ENCODE measurements at places on chromosomes 2 and 18.

- no peak for DNase-seq
Observed at GRCh38 chr2:13143451-13143850, 426.7 kb downstream of the TRIB2 start.

- DNase-seq = no peak
Observed at GRCh38 chr2:11307764-11308415, 36.5 kb downstream of the ROCK2 start.

DNA sequence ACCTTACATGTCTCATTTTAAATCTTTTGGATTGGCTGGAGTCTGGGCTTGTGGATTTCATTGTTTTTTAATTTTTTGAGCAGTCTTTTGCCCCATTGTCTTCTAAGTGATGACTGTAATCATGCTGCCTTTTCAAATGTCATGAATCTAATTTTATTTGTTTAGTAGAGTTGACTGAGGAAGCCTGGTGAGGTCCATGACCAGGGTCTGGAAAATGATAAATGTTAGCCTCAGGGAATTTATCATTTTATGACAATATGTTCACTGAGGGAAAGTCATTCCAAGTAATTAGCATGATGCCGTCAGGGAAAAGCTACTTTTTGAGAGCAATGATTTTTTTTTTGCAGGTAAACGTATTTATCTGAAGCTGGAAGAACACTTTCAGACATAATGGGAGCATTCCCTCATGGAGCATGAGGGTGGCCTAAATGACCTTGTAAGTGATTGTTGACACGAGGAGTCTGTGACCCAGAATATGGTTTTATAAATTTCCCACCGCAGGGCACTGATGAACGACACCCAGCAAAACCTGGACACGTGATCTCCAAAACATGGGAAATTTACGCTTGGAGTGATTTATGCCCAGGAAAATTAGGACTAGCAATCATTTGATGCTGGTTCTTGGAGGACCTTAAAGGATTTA lies 155.3 kb upstream of the NABP1 start:
- no peak for DNase-seq

DNA sequence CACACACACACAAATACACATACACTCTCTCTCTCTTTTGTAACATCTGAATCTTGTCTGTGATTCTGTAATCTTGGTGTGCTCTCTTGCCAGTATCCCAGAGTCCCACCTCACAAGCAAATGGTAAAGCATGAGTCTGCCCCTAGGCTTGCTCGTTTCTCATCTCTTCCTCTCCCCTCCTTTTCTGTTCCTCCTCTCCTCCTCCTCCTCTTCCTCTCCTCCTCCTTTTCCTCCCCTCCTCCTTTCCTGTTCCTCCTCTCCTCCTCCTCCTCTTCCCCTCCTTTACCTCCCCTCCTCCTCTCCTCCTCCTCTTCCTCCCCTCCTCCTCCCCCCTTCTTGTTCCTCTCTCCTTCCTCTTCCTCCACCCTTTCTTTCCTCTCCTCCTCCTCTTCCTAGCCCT lies 59.0 kb downstream of the TNFRSF11A start:
- DNase-seq = no peak

- DNase-seq = no peak
Observed at GRCh38 chr2:124027182-124027581, 2.1 kb downstream of the CNTNAP5 start.

DNA sequence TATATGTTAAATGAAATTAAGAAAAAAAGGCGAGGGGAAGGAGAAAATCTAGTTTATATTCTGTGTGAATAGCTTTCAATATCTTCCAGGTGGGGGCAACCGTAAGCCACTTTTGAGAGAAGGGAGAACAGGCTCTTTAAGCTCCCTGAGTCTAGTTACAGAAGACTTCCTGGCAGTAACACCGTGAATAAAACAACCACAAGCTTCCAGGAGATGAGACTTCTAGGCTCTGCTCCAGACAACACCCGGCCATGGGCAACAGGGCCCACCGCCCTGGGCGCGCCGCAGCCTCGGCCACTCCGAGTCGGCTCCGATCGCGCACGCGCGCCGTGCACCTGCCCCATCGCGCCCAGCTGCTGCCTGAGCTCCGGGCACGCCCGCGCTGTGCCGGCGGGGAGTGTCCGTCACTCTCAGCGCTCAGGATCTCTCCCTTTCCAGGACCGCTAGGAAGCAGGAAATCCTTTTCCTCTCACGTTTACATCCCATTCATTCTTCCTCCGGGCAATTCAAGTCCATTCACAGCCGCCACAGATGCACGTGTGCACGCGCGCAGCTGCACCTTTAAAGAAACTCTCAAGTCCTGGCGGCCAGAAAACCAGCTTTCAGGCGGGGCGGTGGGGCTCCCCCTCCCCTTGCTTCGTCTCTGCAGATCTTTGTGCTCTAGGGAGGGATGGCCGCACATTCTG lies 19.4 kb upstream of the PAX3 start:
- DNase-seq = peak; percentile 51

GRCh38 chr18:6569813-6570212 lies 155.1 kb upstream of the L3MBTL4 start:
- DNase-seq = no peak

DNA sequence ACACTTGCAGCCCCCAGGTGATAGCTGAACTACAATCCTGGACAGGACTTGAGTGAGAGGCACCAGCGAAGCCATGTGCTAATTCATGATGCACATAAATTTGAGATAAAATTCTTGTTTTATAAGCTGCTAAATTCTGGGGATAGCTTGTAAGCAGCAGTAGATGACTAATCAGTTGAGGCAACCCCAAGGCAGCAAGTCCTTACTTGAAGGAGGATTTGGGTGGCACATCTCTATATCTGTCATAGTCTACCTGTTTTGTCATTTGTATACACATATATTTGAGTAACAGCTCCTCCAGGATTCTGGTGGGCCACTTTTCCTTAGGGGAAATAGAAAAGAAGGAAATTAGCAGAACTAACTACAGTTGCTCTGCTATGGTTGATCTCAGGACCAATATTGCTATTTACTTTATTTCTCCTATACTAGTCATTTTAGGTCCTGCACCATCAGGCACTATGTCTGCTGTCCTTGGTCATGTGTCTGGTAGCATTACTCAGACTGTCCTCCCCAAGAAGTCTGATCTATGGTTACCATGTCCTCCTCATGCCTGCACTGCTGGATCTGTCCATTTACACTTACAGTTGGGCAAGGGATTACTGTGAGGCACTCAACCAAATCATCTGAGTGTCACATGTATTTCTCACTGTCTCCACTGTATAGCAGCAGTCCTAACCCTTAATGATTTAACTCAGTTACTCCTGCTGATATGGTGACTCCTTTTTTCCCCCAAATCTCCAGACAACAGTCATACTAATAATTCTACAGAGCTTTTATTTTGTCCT lies 436.0 kb upstream of the CWC22 start:
- no peak for DNase-seq

Data from stimulated activated naive CD8-positive, alpha-beta T cell treated with anti-CD3 and anti-CD28 coated beads, Interleukin-15, Interleukin-2, amounts not matched to agents 100 U/mL and 50 U/mL, for 24 hours (primary cell).